ENCODE measurements at places on chromosomes 1 and 21. TPM values are rescaled to one million over a fixed set of nuclear protein-coding genes. Genes with fewer than 3 reads are reported as not detected.

The CD5L gene
- not detected for total RNA-seq

The SLAMF9 gene
- not detected for total RNA-seq

The CR1L gene
- total RNA-seq: 0.69 TPM

The COL6A1 gene
- total RNA-seq: 444 TPM

The FGR gene
- total RNA-seq: not detected

The GREM2 gene
- not detected for total RNA-seq

The PALMD gene
- 2.7 TPM for total RNA-seq

The HORMAD1 gene
- total RNA-seq: not detected

The NCAM2 gene
- total RNA-seq: 2.6 TPM

The LEMD1 gene
- not detected for total RNA-seq

GRCh38 chr1:7378346-7379130, 392.6 kb upstream of the VAMP3 start:
- DNase-seq: no peak

- no peak for DNase-seq
These were observed 122.9 kb downstream of the DMRTA2 start for GRCh38 chr1:50300297-50300696.

DNA sequence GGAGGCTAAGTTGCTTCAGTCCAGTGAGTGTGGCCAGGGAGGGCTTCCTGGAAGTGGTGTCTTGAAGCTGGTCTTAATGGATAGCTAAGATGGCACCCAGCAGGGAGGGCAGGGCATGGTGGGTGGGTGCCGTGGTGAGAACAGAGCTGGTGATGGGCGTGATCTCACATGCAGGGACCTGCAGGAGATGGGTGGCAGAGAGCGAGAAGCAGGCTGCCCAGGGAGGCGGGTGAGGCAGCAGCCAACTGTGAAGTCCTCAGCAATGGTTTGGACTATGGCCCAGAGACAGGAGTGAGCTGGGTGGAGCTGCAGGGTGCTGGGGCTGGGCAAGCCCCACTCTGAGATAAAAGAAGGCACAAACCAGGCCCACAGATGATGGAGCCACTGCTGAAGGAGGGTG, 50.7 kb downstream of the UMODL1 start:
- no peak for DNase-seq

GRCh38 chr1:228799924-228800323, 64.6 kb downstream of the RHOU start:
- DNase-seq: no peak

DNA sequence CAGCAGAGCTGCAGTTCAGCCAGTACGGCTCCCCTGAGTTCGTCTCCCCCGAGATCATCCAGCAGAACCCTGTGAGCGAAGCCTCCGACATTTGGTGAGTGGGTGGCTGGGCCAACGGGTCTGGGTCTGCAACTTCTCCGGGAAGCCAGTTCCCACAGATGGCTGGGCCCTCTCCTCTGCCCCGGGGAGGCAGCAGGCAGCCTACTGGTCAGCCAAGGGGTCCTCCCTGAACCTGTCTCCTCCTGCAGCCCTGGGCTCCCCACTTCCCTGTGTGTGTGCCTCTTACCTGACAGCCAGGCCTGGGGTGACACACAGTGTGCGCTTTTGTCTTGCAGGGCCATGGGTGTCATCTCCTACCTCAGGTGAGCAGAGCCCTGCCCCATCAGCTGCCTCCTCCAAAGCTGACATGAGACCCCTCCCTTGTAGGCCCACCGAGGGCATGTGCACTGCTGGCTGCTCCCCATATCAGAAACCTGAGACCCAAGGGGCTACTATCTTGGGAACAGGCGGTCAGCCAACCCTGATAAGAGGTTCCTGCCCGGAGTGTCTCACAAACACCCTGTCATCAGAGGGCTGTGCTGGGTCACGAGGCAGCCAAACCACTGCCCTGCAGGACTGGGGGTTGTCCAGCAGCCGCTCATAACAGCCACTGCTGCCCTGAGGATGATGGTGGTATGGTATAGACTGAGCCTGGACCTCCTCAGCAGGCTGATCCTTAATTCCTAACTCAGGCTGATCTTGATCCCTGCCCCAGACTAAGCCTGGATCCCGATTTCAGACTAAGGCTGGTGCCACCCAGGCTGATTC, 37.6 kb downstream of the TRIM11 start:
- no peak for DNase-seq

DNA sequence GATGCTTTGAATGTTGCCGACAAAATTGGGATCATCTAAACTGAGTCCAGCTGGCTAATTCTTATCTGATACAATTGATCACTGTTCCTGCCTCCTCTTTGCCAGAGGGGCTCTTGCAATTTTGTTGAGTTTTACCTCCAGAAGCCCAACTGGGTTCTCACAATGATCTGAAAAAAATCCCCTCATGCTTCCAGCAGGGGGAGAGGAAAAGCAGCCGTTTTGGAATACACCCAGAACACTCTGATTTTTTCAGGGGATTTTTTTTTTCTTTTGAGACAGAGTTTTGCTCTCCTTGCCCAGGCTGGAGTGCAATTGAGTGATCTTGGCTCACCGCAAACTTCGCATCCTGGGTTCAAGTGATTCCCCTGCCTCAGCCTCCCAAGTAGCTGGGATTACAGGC, 13.9 kb upstream of the RERE start:
- DNase-seq: no peak

GRCh38 chr1:21783679-21784603, 992 bp upstream of the USP48 start:
- peak; percentile 99 for DNase-seq

GRCh38 chr1:39954324-39954869, 548 bp upstream of the MFSD2A start:
- DNase-seq: no peak

GRCh38 chr1:5915587-5916571, 76.3 kb downstream of the NPHP4 start:
- peak; percentile 43 for DNase-seq

GRCh38 chr1:104309673-104310072, 560.0 kb downstream of the AMY1C start:
- DNase-seq: no peak

GRCh38 chr21:44326716-44327602, 12.2 kb downstream of the CFAP410 start:
- DNase-seq: no peak

- no peak for DNase-seq
These were observed 150.9 kb downstream of the PTPRU start for GRCh38 chr1:29387210-29387609.

- DNase-seq: no peak
These were observed 41.6 kb upstream of the MROH9 start for GRCh38 chr1:170893655-170894297.

DNA sequence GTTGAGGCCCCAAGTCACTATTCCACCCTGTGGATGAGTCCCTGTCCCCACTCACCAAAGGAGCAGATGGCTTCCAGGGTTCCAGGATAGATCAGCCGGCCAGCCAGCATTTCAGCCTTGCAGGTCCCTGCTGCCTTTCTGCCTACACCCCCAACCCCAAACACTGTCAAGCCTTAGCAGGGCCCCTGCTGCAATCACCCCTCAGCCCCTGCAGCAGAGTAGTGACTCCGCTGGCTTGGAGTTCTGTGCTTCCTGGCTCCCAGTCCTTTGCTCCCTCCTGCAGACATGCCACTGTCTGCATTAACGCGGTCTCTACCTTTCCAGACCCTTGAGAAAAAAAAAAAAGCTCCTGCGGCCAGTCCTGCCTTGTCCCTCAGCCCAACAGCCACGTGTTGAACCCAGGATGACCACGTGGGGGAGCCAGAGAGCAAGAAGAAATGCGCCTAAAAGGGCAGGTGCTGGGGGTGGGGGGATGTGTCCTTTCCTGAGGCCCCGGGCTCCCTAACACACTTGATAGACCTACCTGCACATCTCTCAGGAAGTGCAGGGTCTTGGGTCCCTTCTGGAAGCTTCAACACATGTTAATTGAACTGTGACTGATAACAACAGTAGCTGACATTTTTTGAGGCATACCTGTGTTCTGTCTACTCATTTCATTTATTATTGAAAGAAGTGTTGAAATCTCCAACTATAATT, 37.4 kb downstream of the RASSF5 start:
- DNase-seq: peak; percentile 65

DNA sequence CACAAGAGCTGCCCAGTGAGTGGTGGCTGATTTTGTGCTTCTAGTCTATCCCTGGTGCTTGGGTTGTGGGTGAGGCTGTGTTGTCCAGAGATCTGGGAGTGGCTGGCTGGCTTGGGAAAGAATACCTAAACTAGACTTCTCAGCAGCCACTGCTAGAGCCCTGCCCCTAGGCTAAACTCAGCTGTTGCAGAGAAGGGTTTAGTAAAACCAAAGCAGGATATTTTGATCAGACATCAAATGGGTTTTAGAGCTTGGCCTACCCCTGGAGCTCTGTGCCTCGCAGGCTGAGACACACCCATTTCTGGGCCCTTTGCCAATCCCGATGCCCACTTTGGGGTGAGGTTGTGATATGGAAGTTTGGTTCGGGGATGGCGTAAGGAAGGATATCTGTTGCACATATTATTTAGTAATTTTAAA, 88.5 kb downstream of the UCK2 start:
- no peak for DNase-seq

GRCh38 chr1:43319766-43320165, 17.9 kb upstream of the MPL start:
- DNase-seq: no peak

GRCh38 chr21:15250384-15250783, 185.6 kb upstream of the NRIP1 start:
- no peak for DNase-seq

GRCh38 chr1:48875552-48876329, 99.0 kb upstream of the BEND5 start:
- no peak for DNase-seq

GRCh38 chr1:189619682-189620332, 857.9 kb downstream of the BRINP3 start:
- DNase-seq: peak; percentile 87

DNA sequence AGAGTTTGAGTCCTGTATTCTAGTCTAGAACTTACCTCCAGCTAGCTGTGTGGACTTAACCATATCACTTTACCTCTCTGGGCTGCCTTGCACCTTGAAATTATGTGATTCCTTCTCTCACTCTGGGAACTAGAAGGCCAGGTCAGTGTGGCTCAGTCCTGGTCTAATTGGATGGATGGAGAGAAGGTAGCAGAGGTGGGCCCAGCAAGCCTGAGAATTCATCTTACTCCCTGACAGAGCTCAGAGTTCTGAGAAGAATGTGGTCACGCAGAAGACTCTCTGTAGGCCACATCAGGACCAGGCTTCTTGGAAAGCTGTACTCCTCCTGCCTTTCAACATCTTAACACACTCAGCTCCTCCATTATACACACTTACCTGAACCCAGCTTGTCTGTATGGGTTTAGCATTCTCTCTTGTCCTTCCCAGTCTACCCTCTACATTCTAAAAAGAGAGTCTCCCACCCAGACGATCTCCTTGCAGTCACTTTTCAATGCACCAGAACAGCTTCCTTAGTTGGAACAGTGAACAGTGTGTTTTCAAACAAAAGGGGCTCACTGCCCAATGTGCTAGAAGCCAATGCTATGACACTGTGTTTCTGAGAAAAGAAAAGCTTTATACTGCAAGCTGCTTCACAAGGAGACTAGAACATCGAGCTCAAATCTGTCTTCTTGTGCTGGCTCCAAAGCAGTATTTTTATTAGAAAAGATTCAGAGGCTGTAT, 60.5 kb downstream of the CAPN9 start:
- DNase-seq: no peak

DNA sequence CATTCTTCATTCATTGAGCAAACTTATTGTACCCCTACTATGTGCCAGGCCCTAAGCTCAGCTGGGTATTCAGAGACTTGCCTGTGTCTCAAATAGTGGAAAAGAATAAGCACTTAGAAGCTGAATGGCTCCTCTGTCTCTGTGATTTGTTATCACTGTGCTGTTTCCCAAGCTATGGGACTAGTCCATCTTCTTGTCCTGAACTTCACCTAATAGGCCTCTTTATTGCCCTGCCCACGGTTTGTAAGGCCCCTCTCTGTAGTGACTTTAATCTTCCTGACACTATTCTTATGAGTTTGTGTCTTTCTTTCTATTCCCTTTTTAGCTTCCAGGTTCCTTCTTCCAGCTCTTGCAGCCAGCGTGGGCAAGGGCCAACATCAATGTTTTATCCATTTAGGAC, 85.4 kb upstream of the LPGAT1 start:
- no peak for DNase-seq

DNA sequence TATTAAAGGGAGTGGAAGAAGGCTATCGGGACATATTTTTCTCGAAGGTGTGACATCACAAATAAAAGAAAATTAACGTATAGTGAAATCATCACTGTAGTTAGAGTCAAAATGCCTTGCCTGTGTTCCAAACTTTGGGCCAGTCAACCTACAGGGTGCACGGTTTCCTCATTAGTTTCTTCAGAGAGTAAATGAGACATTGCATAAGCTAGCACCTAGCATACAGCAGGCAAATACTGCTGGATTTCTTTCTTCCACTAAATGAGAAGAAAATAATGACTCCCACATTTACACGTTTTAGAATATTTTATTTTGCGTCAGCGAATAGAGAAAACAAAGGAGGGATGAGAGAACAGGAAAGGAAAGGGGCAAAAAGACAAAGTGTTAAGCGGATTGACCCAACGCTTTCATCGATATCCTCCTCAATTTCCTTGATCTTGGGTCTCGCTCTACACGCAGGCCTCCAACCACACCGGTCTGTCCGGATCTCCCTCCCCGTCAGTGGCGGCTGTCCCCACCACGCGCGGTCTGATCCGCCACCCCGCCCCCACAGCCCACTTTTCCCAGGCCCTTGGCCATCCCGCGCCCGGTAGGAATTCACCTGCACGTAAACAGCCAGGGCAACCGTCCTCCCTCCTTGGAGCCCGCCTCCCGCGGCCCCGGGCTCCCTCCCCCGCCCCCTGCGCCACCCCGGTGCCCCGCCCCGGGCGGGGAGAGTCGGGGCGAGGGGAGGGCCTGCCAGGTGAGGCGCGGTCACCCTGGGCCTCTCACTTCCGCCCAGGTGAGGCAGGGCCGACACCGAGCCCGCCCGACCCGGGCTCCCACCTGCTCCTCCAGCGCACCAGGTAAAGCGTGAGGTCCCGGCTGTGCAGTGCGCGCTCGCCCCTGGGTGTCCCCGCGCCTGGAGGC, at the start of gene PATJ:
PATJ (plus strand) TSS at position 770 of the 909 bp plus-strand sequence. CDS start 20,413 bp downstream, outside the sequence.
- peak; percentile 40 for DNase-seq

- no peak for DNase-seq
These were observed 92.1 kb downstream of the NAV1 start for GRCh38 chr1:201631037-201631436.

DNA sequence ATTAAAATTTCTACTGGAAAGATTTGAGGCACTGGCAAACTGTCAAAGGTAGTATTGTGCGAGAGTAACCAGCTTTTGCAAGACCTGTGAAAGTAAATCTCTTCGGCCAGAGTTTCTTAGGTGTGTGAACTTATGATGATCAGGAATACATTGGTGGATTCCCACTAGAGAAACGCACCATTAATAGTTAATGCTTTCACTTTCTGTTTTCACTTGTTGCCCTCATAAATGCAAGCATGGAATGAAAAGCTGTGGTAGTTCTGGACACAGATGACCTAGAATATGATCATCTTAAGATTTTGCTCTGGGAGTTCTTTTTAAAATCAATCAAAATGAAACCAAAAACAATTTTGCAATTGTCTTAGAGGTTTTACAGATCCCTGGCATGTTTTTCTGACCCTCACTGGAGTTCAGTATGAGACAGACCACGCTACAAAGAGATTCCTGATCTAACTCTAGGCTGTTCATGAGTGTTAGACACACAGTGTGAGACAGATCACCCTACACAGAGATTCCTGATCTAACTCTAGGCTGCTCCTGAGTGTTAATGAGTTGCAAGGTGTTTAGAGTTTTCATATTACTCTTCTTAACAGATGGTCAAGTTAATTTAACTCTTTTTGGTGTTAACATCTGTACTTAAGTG, 98.8 kb downstream of the SDCCAG8 start:
- peak; percentile 2 for DNase-seq

GRCh38 chr1:94298861-94299260, 61.5 kb upstream of the ARHGAP29 start:
- DNase-seq: no peak

GRCh38 chr1:207284209-207284897, 37.1 kb upstream of the CD55 start:
- no peak for DNase-seq

- DNase-seq: no peak
These were observed 166.4 kb downstream of the PBX1 start for GRCh38 chr1:164725401-164725800.
